Stimulated activated CD4-positive, alpha-beta T cell treated with anti-CD3 and anti-CD28 coated beads, Interleukin-15, amount 100 ng/mL, for 24 hours (primary cell): ENCODE measurements at places on chromosomes 11 and 22.

GRCh38 chr11:29124470-29124869 lies 892.4 kb downstream of the KCNA4 start:
- no peak for DNase-seq

DNA sequence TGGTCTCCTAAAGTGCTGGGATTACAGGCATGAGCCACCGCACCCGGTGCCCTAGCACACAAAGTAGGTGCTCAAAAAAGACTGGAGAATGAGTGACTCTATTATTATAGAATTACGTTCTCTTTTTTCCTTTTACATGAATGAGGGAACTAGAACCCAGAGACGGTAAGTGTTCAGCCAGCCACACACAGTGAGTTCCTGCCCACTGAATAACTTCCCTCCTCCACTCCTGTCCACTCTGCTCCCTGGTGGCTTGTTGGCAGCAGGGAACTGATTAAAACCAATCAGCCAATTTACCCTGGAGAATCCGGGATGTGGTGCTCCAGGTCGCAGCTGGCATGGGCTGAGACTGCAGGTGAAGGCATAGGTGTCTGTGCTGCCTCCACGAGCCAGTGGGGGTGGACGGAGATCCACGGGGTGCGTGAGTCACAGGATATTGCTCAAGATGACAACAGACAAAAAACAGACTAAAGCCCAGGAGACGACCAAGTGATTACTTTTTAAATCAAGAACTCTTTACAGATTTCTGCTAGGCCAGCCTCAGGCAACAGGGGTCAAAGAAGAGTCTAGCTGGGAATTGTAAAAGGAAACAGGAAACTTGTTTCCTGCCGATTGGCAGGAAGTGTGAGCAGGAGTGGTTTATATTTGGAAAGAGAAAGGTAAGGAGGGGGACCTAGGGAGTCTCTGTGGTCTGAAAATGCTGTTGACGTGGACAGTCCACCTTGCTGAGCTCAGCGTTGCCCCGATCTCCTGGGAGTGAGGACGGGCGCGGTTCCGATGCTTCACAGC lies 95.2 kb upstream of the TP53I11 start:
- peak; percentile 21 for DNase-seq

DNA sequence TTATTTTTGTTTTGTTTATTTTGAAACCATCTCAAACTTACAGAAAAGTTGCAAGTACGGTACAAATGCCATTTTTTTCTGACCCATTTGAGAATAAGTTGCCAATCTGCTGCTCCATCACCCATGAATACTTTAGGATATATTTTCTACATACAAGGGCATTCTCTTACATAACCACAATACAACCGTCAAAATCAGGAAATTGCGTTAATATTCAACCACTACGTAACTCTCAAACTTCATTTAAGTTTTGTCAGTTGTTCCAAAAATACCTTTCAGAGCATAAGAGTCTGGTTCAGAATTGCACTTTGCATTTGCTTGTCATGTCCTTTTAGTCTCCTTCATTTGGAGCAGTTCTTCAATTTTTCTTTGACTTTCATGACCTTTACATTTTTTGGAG lies 194.3 kb upstream of the BDNF start:
- DNase-seq, result no peak

- DNase-seq, result no peak
These were observed 175.3 kb downstream of the IGLL1 start for GRCh38 chr22:23404689-23405365.

DNA sequence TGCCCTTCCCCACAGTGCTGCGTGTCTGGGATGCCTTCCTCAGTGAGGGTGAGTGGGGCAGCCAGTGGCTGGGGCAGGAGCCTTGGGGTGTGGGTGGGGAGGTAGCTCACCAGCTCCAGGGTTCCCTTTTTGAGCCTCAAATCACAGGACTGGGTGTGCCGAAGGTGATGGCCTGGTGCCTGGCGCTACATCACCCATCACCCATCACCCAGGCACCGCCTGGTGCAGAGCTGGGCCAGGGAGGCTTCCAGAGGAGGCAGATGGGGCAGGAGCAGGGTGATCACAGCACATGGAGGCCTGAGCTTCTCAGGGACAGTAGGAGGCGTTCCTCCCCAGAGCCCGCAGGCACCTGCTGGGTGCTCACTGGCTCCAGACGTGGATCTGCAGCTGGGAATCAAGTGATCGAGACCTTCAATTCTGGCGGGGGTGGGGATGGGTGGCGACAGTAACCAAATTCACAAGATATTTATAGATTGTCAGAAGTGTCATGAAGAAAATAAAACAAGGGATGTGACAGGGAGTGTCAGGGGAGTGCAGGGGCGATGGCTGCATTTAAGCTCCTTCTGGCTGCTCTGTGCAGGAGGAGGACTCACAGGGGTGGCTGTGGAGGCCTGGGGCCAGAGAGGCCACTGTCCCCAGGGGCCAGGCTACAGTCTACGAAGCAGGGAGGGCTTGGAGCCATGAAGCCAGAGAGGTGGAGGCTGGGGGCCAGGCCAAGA lies 3.2 kb downstream of the TBC1D10C start:
- peak; percentile 49 for DNase-seq

GRCh38 chr11:540583-541432 lies 3.5 kb downstream of the LRRC56 start:
- DNase-seq, result no peak

DNA sequence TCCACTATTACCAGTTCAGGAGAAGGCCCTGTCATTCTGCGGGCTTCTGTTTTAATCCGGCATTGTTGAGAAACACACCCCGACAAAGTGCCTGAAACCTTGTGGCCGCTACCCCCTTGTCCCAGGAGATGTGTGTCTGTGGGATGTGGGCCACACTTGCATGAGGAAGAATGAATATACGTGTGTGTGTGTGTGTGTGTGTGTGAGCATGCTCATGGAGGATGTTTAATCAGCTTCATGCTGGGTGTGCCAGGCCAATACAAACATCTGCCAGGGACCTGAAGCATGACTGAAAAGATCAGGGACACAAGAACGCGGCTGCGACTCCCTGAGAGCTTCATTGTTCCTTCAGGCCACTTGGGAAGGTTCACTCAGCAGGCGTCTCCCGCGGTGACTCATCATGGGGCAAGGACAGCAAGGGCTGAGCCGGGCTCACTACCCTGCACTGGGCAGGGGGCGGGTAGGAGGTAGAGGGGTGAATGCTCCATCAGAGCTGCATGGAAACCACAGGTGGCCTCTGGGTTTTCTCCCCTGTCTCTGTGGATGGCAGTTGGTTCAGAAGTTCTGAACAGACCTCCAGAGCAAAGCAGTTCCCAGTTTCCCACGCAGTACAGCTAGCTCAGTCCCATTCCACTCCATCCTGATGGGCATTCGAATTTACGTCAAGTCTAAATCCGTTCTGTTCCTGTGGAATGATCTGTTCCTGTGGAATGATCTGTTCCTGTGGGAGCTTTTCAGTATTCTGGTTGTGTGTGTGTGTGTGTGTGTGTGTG lies 7.0 kb upstream of the MALAT1 start:
- DNase-seq, result no peak
